ENCODE measurements at places on chromosomes 7 and 10. TPM values are rescaled to one million over a fixed set of nuclear protein-coding genes. Genes with fewer than 3 reads are reported as not detected.

Gene PRTFDC1
- total RNA-seq: 6.2 TPM

Gene TMEM225B
- 2.2 TPM for total RNA-seq

Gene FAM237B
- not detected for total RNA-seq

Gene WNT8B
- not detected for total RNA-seq

Gene SEMA4G
- 3.5 TPM for total RNA-seq

Gene PTF1A
- total RNA-seq: not detected

Gene RRP12
- 29.3 TPM for total RNA-seq

Measured in thoracic aorta (tissue), 2 donors.